Effector memory CD4-positive, alpha-beta T cell (primary cell): ENCODE measurements at places on chromosomes 7 and 10.
A peak's percentile ranks its signal among the peaks of the same experiment; 100 is the strongest.

- no peak for DNase-seq
Measured at GRCh38 chr7:14487701-14488395, 414.7 kb downstream of the DGKB start.

DNA sequence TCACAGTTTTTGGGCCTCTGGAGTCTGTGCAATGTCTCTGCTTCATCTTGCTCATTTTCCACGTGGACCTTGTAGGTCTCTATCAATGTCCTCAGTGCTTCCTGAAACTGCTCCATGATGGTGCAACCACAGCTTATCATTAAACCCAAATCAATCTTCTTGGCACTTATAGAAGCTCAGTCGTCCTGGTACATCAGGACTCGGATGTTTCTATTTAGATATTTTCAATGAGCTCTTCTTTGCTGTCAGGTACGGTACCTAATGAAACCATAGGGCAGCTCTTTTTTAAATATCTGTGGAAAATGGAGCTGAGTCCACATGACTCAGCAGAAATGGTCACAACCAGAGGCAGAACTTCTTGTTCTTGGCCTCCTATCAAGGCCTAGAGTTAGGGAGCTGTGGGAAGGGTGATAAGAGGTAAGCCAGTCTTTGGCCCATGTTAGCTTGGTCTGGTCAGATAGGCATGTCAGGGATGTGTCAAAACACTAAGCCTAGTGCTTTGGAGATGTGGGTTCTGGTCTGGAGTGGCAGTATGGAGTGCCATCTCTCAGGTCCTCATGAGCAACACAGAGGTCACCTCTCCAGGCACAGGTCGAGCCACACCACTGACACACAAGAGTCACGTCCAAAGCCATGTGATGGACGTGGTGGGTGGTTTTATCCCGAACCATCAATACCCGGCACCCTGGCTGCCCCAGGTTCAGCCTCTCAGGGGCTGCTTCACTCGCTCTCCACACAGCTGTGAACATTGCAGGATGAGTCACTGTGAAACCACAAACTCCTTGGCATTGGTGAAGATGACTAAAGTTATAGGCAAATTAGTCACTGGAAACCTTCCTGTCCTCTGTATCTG is 87.0 kb downstream of the TBXAS1 start:
- DNase-seq: peak; percentile 5

DNA sequence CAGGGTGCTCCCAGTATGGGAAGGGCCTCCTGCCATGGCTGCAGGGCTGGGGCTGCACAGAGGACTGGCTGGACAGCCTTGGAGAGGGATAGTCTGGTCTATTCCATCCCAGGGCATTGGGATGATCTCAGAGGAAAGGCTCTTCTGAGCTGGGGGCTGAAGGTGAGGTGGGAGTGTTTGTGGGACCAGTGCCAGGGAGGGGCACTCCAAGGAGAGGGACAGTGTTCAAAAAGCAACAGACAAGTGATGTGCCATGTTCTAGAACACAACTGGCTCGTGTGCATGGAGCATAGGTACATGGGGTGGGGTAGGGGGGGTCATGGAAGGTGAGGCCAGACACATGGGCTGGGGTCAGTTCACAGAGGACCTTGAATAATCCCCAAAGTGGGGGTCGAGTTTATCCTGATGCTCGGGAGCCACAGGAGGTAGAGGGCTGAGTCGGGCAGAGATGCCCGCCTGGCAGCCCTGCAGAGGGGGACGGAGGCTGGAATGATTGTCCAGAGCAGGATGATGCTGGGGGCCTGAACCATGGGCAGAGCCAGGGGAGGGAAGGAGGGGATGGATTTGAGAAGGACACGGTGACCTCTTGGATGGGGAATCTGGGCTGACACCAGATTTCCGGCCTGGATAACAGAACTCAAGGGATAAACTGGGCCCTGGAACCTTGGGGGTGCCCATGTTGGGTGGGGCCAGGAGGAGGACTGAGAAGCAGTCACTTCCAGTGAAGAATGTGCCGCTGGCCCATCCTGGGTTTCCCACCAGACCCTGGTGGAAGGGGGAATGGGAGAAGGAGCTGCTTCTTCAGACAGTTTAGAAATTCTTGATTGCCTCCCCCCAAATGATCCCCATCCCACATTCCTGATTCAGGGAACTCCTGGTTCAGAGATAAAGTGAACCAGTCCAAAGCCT is 50.4 kb downstream of the NEURL1 start:
- DNase-seq: no peak

GRCh38 chr10:102776779-102777456 is 33.2 kb downstream of the WBP1L start:
- DNase-seq: no peak

DNA sequence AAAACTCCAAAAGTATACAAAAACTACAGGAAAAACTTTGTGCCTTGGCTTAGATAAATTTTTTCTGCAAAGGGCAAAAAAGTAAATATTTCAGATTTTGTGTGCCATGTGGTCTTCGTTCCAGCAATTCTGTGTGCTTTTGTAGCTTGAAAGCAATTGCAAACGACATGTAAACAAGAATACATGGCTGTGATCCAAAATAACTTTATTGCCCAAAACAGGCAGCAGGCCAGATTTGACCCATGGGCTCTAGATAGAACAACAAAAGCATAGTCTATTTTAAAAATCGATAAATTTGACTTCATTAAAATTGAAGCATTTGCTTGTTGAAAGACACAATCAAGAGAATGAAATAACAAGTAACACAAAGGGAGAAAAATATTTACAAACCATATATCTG is 336.6 kb downstream of the HPSE2 start:
- DNase-seq: no peak
